ENCODE measurements at places on chromosomes 1 and 21. TPM values are rescaled to one million over a fixed set of nuclear protein-coding genes. Genes with fewer than 3 reads are reported as not detected.

The TMOD4 gene
- polyA plus RNA-seq: 0.73 TPM

The TEDDM1 gene
- 0.05 TPM for polyA plus RNA-seq

The GREM2 gene
- polyA plus RNA-seq: 1.0 TPM

The CLCA1 gene
- not detected for polyA plus RNA-seq

The SMG5 gene
- 64.1 TPM for polyA plus RNA-seq

The LCE2A gene
- polyA plus RNA-seq: not detected

The TMPRSS2 gene
- polyA plus RNA-seq: 37.5 TPM

The S100A3 gene
- polyA plus RNA-seq: 0.35 TPM

The GNG4 gene
- polyA plus RNA-seq: 4.6 TPM

The CASQ2 gene
- polyA plus RNA-seq: 0.82 TPM

GRCh38 chr21:39088831-39089380 is 94.3 kb downstream of the PSMG1 start:
- DNase-seq: no peak

DNA sequence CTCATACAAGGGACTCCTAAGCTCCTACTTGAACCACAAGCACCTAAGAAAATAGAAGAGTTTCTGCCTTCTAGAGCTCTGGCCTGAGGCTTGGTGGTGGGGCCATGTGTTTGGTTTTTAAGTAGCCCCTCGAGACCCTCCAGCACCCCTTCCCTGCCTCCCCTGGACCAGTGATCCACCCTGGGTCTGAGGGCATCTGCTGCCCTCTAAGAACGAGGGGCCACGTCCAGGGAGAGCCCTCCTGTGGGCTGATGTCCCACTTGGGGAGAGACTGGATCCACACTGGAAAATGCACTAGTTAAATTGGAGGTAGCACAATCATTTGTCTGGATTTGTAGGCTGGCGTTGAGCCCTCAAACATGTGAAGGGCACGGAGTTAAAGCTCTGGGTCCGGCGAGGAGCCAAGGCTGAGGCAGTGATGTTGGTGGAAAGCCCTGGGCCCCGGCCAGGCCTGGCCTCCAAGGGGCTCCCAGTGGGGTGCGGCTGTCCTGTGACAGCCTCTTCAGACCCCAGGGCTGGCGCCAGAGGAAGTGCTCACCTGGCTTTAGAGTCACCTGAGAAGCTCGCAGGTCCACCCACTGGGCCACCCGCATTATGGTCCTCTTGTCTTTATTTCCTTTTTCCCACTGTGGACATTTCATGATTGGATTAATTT is 65.2 kb downstream of the SLC37A1 start:
- DNase-seq: no peak

GRCh38 chr1:176854758-176855745 is 309.5 kb downstream of the ASTN1 start:
- DNase-seq: no peak

GRCh38 chr1:11697188-11697892 is 5.8 kb downstream of the DRAXIN start:
- no peak for DNase-seq

- no peak for DNase-seq
Observed at GRCh38 chr1:204177133-204177532, 11.0 kb upstream of the REN start.

DNA sequence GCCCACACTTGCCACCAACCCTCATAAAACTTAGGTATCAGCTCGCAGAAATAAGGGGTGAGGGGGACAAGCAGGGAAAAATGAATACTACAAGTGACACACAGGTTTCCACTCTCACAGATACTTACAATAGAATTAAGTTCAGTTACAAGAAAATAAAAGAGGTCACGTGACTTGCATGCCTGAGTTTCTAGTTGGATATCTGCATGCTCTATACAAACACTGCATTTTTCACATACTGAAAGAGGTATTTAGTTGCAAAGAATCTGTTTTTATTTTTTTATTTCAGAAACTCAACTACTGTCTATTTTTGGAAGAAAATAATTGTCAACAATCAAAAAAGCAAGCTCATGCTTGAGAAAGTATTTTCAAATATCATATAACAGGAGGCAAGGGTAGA is 43.5 kb downstream of the DPYD start:
- DNase-seq: no peak

- no peak for DNase-seq
Observed at GRCh38 chr21:28669971-28670653, 322.6 kb downstream of the LTN1 start.

DNA sequence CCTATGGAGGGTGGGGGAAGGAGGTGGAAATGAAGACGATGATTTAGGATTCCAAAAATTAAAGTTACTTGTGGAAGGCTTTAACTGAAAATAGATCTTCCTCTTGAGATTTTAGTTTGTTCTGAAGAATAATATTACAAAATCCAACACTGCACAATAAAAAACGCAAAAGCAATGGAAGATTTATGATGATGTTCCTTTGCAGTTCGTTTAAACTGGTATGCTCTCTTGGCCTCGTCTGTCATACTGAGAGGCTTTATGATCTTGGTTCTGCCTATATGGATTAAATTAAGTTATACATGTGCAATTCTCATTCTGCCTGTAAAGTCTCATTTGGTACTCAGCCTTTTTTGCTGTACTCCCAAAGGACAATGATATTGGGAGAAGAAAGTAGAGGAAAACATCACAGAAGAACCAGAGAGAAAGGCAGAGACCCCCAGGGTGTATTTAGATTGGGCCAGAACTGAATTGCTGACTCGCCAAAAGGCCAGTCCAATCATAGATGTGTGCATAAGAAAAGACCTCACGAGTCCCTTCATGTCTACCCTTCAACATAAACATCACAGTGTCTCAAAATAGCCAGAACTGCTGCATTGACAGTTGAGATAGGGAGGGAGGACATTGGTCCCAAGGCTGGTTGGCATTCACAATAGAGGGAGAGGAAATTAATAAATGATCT is 188.6 kb downstream of the GREM2 start:
- no peak for DNase-seq

DNA sequence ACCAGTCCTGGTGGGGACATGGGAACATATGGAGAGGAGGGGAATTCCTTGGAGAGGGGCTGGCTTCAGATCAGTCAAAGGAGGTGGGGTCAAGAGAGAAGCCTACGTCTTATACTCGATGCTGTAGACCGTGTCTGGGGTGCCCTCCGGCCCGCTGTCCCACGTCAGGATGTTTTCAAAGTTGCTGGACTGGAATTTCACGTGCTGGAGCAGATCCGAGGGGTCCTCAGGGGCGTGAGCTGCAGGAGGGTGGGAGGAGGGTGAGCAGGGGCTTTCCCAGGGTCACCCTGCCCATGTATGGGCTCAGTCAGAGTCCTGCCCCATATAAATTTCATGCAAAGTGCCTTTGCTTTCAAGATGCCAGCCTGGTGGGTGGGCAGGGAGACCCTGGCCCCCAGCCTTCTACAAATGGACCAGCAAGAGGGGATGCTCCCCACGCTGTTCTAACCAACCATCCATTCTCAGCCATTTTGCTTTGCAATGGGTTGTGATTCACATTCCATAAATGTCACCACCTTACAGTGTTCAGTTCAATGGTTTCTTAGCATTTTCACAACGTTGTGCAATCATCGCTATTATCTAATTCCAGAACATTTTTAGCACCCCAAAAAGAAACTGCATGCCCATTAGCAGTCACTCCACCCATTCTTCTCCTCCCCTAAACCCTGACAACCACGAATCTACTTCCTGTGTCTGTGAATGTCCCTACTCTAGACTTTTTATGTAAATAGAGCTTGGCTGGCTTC is 4.3 kb downstream of the IL22RA1 start:
- DNase-seq: no peak

GRCh38 chr1:231628207-231628876 is 1.8 kb downstream of the DISC1 start:
- no peak for DNase-seq

- DNase-seq: no peak
Observed at GRCh38 chr1:239816081-239816782, 275.5 kb upstream of the FMN2 start.

DNA sequence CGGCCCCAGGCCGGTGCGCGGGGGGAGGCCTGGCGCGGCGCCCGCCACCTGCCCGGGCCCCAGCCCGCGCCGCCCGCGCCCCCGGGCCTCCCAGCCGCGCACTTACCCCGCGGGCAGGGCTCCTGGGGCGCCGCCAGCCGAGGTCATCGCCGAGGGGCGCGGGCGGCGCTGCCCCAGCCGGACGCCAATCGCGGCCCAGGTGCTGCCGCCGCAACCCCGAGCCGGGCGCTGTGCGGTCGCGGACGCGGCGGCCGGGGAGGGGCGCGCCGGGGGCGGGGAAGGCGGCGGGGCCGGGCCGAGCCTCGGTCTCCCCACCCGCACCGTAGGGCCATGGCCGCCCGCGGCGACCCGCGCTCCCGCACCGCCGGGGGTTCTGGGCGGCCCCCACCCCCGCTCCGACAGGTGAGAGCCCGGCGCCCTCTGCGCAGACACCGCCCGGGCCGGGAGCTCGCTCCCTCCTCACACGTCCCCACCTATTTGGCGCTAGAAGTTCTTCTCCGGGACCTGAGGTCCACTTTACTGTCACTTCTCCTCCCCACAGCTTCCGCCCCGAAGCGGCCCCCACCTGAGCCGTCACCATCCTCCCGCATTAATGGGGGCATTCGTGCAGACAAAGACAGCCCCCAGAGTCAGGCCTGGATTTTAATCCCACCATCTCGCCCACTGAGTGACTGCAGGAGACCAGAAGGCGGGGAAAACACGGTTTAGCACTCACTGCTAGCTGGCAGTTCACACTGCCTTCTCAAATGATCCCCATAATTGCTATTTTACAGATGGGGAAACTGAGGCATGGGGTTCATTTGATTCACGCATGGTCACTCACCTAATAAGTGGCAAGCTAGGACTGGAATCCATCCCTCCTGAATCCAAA is at the start of gene TTC39A:
TTC39A (minus strand) TSS at position 232 of the 871 bp plus-strand sequence; CDS start at position 147, 85 bp downstream.
- DNase-seq: no peak

DNA sequence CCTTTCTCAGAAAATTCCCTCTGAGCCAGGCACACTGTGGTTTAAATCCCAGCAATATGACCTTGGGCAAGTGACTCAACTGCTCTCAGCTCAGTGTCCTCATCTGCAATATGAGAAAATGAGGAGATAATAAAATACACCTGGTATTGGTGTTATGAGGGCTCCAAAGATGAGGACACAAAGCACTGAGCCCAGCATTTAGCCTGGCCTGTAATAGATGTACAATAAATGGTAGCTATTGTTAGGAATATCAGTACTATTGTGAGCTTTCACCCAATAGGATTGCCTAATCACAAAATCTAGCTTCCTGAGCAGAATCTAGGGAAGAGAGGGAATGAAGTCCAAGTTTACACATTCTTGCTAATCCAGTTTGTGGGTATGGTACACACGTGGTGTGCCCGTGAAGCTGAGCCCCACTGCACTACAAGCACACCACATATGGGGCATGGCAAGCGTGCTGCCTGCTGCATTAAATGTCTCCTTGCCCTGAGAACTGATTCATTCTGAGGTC is 24.3 kb upstream of the SLC30A1 start:
- no peak for DNase-seq

DNA sequence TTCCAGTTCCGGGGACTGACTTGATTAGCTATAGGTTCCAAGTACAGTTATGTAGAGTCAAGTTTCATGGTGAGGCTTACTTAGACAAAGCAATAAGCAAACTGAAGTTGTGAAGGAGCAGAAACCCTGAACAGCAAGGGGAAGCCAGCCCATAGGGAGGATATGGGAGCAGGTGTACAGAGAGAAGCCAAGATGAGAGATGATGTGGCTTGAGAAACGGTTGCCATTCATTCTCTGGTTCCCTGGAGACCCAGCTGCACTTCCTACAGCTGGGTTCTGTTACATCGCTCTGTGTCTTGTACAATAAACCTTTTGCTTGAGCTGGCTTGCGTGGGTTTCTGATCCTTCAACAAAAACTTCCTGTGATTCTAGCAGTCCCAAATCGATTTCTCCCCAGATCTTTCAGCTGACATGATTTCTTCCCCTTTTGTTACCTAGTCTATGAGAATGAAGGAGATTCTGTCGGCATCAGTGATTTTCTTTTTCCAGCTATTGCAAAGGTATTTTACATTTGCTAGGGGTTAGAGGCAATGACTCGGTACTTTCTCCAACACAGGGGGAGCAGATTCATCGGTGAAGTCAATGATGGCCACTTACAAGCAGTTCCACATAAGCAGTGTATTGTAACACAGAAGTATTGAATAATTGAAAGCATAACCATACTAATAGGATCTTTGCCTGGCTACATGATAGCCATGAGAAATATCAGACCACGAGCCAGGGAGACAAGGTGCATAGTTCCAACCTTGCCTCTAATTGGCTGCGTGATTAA is 67.3 kb downstream of the URB2 start:
- DNase-seq: no peak

DNA sequence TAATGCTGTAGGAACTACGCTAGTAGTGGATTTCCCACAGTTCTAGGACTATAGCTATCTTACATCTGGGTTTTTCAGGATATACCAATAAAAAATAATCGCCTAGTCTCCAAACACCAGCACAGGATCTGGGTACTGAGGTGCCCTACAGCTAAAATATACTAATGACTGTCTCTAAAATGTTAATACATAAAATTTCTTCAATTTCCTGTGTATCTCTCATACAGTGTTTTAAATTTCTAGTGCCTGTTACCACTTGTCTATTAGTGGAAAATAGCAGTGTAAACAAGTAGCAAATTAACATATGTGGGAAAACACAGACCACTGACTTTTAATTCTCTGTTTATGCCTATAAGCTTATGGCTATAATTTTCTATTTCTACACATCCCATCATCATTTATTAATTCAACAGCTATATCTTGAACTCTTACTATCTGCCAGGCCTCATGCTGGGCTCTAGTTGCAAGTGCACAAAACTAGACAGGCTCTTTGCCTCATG is 16.1 kb upstream of the PTPN14 start:
- no peak for DNase-seq

Data from right renal pelvis (tissue), 4 donors.